Stimulated activated CD4-positive, alpha-beta T cell treated with anti-CD3 and anti-CD28 coated beads, TNF-alpha, amount 100 ng/mL, for 48 hours (primary cell): ENCODE measurements at places on chromosomes 5 and 9.

- DNase-seq, result no peak
These were observed 13.2 kb downstream of the ITK start for GRCh38 chr5:157193699-157194424.

GRCh38 chr9:128781187-128782070 is 5.6 kb upstream of the TBC1D13 start:
- DNase-seq, result no peak

DNA sequence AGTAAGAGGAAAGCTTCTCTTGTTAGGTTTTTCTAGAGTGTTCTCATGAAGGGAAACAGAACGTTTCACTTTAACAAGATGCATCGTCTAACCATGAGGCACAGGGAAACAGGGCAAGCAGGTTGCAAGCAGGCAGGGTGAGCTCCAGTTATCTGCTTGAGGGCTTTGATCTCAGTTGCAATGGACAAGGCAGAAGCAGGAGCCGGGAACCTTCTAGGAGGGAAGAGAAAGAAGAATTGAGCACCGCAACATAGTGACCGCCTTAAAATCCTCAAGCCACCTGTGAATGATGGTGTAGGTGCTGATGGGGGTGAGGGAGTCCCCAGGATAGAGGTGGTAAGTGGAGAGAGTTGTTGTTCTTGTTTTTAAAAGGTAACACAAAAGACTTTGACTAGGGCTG is 22.9 kb upstream of the ZSWIM6 start:
- no peak for DNase-seq

- DNase-seq, result no peak
These were observed 31.1 kb upstream of the GAS1 start for GRCh38 chr9:86978413-86978812.

DNA sequence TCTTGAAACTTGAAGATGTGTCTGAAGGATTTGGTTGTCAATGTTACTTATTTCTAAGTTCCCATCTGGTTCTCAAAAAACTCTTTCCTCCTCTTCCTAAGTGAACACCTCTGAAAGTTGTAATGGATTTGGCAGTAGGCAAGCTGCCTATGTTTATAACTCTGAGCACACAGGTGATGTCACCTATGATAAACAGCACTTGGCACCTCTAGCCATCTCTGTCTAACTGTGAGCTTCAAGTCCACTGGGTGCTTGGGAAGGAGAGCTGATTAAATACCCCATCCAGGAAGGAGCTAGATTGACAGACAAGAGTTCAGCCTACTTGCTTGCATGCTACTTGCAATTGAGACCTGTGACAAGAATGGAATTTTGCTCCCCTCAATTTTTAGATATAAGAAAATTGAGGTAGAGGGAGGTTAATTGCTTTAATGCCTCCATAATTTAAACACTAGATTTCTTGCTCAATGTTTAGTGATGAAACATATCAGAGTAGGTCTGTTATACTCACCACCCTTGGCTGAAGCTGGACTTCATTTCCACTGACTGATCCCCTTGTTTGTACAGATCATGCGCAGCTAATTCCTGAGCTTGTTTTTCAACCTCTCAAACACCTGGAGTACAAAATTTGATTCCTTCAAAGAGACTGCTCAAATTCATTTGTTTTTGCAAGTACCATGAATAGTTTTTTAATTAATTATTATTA is 49.9 kb downstream of the PDE4D start:
- no peak for DNase-seq

GRCh38 chr5:95927927-95928723 is 33.5 kb downstream of the ELL2 start:
- DNase-seq, result no peak

- DNase-seq, result no peak
These were observed 16.9 kb upstream of the RNF183 start for GRCh38 chr9:113320051-113320450.

DNA sequence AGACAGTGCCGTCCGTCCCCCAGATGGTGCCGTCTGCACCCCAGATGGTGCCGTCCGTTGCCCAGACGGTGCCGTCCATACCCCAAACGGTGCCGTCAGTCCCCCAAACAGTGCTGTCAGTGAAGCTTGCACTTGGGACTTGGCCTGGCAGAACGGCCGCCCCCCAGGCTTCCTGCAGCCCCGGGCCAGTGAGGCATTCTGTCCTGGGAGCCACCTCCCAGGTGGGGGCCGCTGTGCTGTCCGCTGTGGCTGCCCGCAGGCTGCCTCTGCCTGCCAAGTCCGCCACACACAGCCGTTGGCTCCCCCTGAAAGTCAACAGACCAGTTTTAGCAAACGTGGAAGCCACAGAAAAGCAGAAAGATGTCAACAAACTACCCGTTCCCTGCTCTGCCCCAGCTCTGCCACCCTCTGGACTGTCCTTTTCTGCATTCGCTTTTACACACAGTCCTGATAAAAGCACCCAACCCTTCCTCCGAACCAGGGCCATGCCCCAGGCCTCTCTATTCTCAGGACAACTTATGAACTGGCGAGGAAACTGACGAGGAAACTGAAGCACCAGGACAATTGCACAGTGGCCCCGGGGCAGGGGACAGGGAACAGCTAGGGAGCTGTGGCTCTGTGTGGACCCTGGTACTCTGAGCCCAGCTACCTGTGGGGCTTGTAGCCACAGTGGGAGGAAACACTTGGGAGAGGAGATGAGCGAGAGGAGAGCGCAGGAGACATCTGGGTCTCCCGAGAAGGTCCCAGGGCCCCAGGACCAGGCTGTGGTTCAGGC is 39.6 kb upstream of the RXRA start:
- no peak for DNase-seq
